ENCODE measurements at places on chromosomes 2 and 18. TPM values are rescaled to one million over a fixed set of nuclear protein-coding genes. Genes with fewer than 3 reads are reported as not detected.
A peak's percentile ranks its signal among the peaks of the same experiment; 100 is the strongest.

Gene FAP
- total RNA-seq = 25.3 TPM

Gene AMER3
- total RNA-seq = not detected

Gene DSG2
- 39.4 TPM for total RNA-seq

GRCh38 chr18:1393929-1394328, 489.3 kb downstream of the ADCYAP1 start:
- no peaks in the 10 kb centered on the region for H3K27me3 ChIP-seq
- no peak for DNase-seq
- H3K27ac ChIP-seq = no peak overlapping the region
- H3K4me1 ChIP-seq = no peaks in the 10 kb centered on the region
- no peaks in the 10 kb centered on the region for H3K36me3 ChIP-seq

GRCh38 chr2:38387887-38388286, 10.8 kb upstream of the ATL2 start:
- no peaks in the 10 kb centered on the region for H3K36me3 ChIP-seq
- no peak overlapping the region for H3K27ac ChIP-seq
- H3K4me3 ChIP-seq = no peak overlapping the region
- no peaks in the 10 kb centered on the region for H3K27me3 ChIP-seq

DNA sequence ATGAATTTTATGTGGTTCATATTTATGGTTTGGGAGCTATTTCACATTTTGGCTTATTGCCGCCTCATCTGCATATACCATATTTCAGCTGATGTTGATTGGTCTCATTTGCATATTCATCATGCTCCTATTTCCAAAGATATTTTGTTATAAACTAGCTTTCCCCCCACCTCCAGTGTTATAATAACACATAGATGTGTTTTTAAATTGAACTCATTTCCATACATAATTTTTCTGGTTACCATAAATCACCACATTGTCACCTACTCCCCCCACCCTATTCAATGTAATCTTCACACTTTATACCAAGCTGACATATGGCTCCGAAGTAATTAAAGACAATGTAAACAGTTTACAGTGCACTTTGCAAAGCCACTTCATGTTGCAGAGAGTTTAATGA, 101.2 kb downstream of the FSHR start:
- H3K4me3 ChIP-seq = no peak overlapping the region
- DNase-seq = no peak
- no peak overlapping the region for H3K27ac ChIP-seq
- H3K36me3 ChIP-seq = no peaks in the 10 kb centered on the region

DNA sequence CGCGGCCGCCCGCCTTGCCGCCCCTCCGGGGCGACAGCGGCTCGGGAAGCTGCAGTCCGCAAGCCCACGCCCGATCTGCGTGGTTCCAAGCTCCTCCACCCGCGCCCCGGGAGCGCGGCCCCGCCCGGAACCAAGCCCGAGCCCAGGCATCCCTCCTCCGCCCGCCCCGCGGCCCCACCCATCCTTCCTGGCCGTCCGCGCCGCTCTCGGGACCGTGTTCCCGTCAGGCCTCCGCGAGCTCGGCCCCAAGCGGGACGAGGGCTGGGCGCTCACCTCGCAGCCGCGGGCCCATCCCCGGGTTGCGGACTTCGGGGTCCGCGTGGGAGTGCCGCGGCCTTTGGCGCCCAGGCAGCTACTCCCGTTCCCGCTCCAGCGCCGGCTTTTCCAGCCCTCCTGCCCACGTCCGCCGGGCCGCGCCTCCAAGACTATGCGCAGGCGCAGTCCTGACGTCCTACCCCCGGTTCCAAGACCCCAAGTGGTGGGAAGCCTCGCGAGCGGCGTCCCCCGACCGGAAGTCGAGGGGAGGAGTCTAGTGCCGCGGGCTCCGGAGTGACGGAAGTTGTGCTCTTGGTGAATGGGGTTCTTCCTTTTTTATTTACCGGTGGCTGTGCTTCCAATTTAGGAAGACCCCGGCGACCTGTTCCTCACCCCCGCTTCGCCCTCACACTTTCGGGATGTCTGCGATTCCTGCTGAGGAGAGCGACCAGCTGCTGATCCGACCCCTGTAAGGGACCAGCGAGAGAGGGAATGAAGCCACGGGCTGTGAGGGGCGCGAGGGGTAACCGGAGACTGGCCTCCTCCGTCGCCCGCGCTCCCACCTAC, at the start of the genes CPSF3 and ITGB1BP1:
Gene CPSF3 (plus strand): TSS at position 555 of the 822 bp plus-strand sequence. CDS start 120 bp downstream, at position 675.
Gene ITGB1BP1 (minus strand): TSS at position 429 of the 822 bp plus-strand sequence. CDS start 4,831 bp downstream, outside the sequence.
- no peaks in the 10 kb centered on the region for H3K27me3 ChIP-seq
- peak; percentile 99 for DNase-seq
- peaks cover 26% of the 10 kb centered on the region for H3K4me1 ChIP-seq
- no peaks in the 10 kb centered on the region for H3K36me3 ChIP-seq
- peak within 1 kb of the TSS; percentile 81 for H3K4me3 ChIP-seq
- H3K27ac ChIP-seq = peak within 1 kb of the TSS; percentile 95

DNA sequence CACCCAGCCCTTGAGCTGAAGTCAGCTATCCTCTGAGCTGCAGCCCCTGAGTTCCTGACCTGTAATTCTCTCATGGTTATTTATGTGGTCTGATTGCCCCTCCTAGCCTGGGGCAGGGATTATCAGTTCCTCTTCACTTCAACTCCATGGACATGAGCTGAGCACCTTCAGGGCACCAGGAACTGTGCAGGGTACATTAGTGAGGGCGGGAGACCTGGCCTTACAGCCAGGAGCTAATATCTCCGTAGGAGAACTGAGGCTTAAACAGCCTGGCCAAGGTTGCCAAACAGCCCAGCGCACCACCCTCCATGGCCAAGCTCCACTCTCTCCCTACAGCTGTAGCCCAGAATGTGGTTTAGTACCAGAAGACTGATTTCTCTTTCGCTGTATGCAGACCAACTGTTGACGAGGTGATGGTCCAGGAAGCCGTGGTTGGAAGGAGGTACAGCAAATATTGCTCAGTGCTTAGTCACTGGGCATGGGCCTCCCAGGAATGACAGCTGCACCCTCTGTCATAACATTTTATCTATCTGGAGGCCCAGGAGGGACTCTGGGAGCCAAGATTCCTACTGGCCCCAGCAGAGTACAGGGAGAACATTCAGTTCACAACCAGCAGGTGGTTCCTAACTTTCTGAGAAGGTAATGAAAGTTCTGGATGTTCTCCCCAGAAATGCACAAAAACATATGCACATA, 228.7 kb upstream of the SIX2 start:
- DNase-seq = no peak
- no peak overlapping the region for H3K4me3 ChIP-seq
- H3K27me3 ChIP-seq = no peaks in the 10 kb centered on the region
- H3K4me1 ChIP-seq = no peaks in the 10 kb centered on the region
- no peak overlapping the region for H3K27ac ChIP-seq
- no peaks in the 10 kb centered on the region for H3K36me3 ChIP-seq

GRCh38 chr2:33377048-33377447, 99.4 kb upstream of the RASGRP3 start:
- H3K36me3 ChIP-seq = no peaks in the 10 kb centered on the region
- H3K27ac ChIP-seq = no peak overlapping the region
- peaks cover 3% of the 10 kb centered on the region for H3K4me1 ChIP-seq
- no peaks in the 10 kb centered on the region for H3K27me3 ChIP-seq

GRCh38 chr2:190990132-190990531, 23.8 kb downstream of the STAT1 start:
- no peak for DNase-seq
- peaks cover 100% of the 10 kb centered on the region for H3K36me3 ChIP-seq
- H3K27ac ChIP-seq = no peak overlapping the region
- H3K27me3 ChIP-seq = no peaks in the 10 kb centered on the region
- H3K4me3 ChIP-seq = no peak overlapping the region

GRCh38 chr2:80700961-80701360, 396.4 kb upstream of the LRRTM1 start:
- no peak for DNase-seq
- no peaks in the 10 kb centered on the region for H3K36me3 ChIP-seq
- no peak overlapping the region for H3K27ac ChIP-seq

DNA sequence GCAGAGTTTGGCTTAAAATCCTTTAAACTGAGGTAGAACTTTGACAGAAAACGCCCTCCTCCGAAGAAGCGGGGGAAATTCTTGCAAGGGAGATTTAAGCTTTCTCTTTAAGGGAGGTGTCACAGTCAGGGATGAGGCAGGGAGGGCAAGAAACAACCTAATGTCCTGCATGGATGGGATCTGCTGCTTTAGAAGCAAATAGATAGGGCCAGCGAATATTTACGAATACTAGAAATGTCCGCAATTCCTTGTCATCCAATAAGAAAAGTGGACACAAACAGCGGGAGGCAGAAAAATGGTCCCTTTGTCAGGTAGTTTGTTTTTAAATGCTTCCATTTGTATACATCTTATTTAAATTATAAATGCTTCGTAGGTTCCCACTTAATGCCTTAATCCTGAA, 12.0 kb downstream of the MEIS1 start:
- peaks cover 22% of the 10 kb centered on the region for H3K4me1 ChIP-seq
- peak overlapping the region; percentile 84 for H3K27ac ChIP-seq
- peaks cover 60% of the 10 kb centered on the region for H3K27me3 ChIP-seq
- no peak for DNase-seq

DNA sequence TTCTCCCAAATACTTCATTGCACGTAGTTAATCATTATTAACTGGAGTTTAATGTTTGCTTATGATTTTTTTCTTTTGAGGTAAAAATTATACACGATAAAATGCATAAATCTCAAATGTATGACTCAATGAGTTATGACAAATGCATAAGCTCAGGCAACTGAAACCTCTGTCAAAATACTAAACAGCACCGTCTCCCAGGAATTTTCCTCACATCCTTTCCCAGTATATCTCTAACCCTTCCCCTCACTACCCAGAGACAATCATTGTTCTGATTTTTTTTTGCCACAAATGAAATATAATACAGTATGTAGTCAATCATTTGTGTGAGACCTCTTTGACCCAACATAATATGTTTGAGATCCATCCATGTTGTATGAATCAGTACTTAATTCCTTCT, 606.5 kb downstream of the CPS1 start:
- DNase-seq = no peak
- no peak overlapping the region for H3K27ac ChIP-seq
- no peaks in the 10 kb centered on the region for H3K4me1 ChIP-seq
- no peak overlapping the region for H3K4me3 ChIP-seq
- H3K27me3 ChIP-seq = no peaks in the 10 kb centered on the region
- H3K36me3 ChIP-seq = no peaks in the 10 kb centered on the region

DNA sequence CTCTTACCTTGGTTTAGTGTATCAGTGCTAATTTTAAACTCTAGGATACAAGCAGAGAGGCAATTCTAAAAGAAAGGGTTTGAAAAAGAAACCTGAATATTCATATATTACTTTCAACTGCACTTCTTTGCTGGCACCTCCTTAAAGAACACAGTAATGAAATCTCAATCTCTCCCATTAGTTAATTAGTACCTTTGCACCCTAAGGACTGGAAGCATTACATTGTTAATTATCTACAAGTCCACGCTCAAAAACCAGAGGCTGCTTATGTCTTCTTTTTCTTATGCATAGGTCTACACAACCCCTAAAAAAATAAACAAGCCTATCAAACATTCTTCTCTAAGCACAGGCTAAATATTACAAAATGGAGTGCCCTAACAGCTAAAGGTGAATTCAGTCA, 20.2 kb downstream of the EPHA4 start:
- no peaks in the 10 kb centered on the region for H3K4me1 ChIP-seq
- no peaks in the 10 kb centered on the region for H3K36me3 ChIP-seq
- no peak overlapping the region for H3K27ac ChIP-seq
- H3K27me3 ChIP-seq = no peaks in the 10 kb centered on the region
- no peak for DNase-seq

DNA sequence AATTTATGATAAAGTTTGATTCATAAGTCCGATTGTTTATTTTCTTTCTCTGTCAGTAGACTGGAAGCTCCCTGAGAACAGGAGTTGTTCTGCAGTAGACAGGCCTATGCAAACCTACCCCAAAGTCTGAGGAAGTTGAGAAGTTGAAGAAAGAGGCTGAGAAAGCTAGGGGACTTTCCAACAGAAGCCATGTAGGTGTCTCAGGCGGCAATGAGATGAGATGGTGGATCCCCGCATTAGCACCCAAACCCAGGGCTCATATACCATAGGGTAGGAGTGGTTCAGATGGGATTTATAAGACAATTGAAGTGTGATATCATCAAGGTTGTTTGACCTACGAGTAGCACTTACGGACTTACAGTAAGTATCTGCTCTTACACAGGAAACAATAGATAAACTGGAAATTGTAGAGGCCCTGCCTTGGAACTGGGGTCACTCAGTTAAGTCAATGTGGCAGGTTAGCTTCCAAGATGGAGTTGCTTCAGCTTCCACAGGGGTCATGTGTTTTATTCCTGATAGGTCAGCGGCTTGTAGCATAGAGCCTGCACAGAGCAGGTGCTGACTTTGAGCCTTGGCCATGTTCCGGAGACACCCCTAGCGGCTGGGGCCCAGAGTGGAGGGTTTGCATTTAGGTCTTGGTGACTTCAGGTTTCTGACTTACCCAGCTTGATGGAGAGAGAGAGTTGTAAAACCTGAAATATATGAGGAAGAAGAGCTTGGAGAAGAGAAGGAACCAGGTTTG, 2.3 kb upstream of the PSD4 start:
- H3K4me3 ChIP-seq = no peak overlapping the region
- peaks cover 47% of the 10 kb centered on the region for H3K4me1 ChIP-seq
- H3K27me3 ChIP-seq = no peaks in the 10 kb centered on the region
- no peak for DNase-seq
- no peak overlapping the region for H3K27ac ChIP-seq
- no peaks in the 10 kb centered on the region for H3K36me3 ChIP-seq

DNA sequence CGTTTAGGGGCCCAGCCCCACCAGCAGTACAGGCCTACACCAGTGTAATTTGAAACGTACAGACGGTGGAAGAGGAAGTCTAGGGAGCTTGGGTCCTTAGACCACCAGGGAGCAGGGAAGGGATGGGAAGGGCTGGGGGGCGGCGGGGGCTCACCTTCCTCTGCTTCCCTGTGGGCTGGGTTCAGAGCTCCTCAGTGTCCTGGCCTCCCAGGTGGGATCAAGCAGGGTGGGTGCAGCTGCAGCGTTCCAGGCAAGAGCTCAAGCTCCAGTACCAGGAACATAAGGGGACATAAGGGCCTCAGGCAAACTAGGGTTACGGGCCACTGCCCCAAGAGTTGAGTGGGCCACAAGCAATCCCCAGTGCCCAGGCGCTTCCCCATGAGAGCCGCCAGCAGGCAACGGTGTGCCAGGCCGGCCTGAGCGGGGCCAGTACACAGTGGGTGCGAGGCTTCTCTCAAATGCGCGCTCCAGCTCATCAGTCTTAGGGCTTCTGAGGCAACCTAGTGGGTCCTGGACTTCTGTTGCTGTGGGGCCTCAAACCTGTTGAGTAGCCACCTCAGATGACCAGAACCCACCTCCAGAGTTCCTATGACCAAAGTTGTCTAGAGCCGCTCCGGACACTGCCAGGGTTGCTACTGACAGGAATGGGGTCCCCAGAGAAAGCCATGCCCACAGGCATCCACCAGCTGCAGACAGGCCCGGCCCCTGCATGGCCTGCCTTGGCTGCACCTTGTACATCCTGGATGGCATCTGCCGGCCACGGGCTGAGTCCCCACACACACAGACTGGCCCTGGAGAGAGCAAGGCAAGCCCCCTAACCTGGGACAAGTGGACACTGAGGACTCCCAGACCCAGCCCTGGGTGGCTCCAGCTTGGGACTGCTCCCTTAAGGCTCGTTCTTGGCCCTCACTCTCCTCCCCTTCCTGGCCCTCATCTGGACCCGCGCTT, 5.2 kb downstream of the ANKRD23 start:
- H3K27ac ChIP-seq = no peak overlapping the region
- no peak overlapping the region for H3K4me3 ChIP-seq
